Activated CD8-positive, alpha-beta T cell treated with anti-CD3 and anti-CD28 coated beads for 36 hours (primary cell): ENCODE measurements at places on chromosomes 2 and 18. TPM values are rescaled to one million over a fixed set of nuclear protein-coding genes. Genes with fewer than 3 reads are reported as not detected.
A peak's percentile ranks its signal among the peaks of the same experiment; 100 is the strongest.

ASB18 gene
- total RNA-seq: not detected

GCG gene
- not detected for total RNA-seq

UGT1A10 gene
- total RNA-seq: not detected

DNA sequence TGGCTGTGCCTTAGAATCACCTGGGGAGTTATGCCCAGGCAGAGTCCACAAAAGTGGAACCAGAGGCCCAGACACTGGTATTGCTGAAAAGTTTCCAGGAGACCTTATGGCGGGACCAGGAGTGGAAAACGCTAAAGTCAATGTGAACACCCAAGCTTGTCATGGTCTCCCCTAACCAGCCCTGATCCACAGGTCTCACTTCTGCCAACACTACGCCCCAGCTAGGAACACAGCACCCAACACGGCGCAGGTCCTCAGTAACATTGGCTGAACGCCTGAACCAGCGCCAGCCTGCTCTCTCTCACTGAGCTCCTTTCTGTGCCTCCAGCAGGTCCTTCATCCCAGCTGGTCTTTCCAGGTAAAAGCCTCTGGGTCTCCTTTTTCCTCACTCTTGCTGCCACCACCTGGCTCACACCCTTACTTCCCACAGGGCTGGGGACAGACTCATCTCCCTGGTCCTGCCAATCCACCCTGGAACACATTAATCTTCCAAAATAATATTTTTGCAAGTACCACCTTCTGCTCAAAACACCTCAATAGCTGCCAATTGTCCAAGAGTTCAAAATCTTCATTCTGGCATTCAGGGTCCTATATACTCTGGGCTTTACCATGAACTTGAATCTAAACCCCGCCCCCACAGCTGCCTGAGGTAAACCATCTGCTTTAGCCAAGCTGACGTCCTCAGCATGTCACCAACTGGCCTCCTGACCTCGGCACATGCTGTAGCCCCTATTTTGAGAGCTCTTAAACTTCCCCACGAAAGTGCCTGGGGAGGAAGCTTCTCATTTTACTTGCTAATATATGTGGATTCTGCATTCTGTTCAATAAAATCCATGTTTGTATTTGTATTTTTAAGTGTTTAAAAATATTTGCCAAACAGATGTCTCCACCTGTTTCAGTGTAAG, 34.6 kb downstream of the ADCY3 start:
- DNase-seq: no peak
- no peaks in the 10 kb centered on the region for H3K27me3 ChIP-seq
- H3K27ac ChIP-seq: no peak overlapping the region

GRCh38 chr2:45241061-45241561, 231.9 kb upstream of the SIX2 start:
- H3K27me3 ChIP-seq: peaks cover 7% of the 10 kb centered on the region
- H3K27ac ChIP-seq: no peak overlapping the region
- DNase-seq: no peak
- H3K4me3 ChIP-seq: no peak overlapping the region

GRCh38 chr2:70340761-70341476, 39.1 kb upstream of the FAM136A start:
- H3K4me1 ChIP-seq: no peaks in the 10 kb centered on the region
- peaks cover 2% of the 10 kb centered on the region for H3K27me3 ChIP-seq
- no peaks in the 10 kb centered on the region for H3K36me3 ChIP-seq
- no peak overlapping the region for H3K27ac ChIP-seq
- DNase-seq: peak; percentile 26

GRCh38 chr2:112181571-112182290, 43.5 kb downstream of the FBLN7 start:
- peak; percentile 54 for DNase-seq
- H3K27ac ChIP-seq: peak overlapping the region; percentile 87
- H3K4me1 ChIP-seq: peaks cover 34% of the 10 kb centered on the region

- H3K4me3 ChIP-seq: no peak overlapping the region
- H3K4me1 ChIP-seq: peaks cover 10% of the 10 kb centered on the region
- H3K27ac ChIP-seq: no peak overlapping the region
These were observed 54.7 kb downstream of the MTA3 start for GRCh38 chr2:42622943-42623676.

DNA sequence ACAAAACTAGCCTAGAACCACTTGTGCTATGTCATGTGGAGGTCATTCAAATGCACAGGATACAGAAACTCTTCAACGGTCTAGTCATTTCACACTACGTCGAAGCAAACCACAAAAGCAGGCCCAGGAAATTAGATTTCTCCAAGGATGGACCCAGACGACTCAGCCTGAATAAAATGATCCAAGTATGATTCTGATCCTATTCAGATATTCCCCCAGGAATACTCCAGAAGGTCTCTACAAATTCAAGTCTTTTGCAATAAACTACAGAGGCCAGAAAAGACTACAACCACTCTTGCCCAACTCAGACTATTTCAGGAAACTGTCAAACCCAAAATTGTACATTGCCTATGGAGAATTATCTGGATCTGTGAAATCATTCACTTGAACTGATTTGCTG, 422.5 kb downstream of the METTL4 start:
- no peaks in the 10 kb centered on the region for H3K27me3 ChIP-seq
- no peaks in the 10 kb centered on the region for H3K4me1 ChIP-seq
- H3K4me3 ChIP-seq: no peak overlapping the region
- no peaks in the 10 kb centered on the region for H3K36me3 ChIP-seq
